ENCODE measurements at places on chromosomes 12 and 14.
A peak's percentile ranks its signal among the peaks of the same experiment; 100 is the strongest.

- DNase-seq = peak; percentile 76
Observed at GRCh38 chr12:47079468-47079980, at the start of the genes AMIGO2 and PCED1B. Gene AMIGO2, minus strand, starts transcription at chr12:47079959. Its CDS starts 957 bp downstream, at chr12:47079002. Gene PCED1B, plus strand, starts transcription at chr12:47079621. Its CDS starts 155,443 bp downstream, at chr12:47235064.

- DNase-seq = no peak
Observed at GRCh38 chr14:101444116-101444515, 117.2 kb upstream of the DIO3 start.

- DNase-seq = no peak
Observed at GRCh38 chr14:52189325-52189724, 78.2 kb upstream of the PTGDR start.

DNA sequence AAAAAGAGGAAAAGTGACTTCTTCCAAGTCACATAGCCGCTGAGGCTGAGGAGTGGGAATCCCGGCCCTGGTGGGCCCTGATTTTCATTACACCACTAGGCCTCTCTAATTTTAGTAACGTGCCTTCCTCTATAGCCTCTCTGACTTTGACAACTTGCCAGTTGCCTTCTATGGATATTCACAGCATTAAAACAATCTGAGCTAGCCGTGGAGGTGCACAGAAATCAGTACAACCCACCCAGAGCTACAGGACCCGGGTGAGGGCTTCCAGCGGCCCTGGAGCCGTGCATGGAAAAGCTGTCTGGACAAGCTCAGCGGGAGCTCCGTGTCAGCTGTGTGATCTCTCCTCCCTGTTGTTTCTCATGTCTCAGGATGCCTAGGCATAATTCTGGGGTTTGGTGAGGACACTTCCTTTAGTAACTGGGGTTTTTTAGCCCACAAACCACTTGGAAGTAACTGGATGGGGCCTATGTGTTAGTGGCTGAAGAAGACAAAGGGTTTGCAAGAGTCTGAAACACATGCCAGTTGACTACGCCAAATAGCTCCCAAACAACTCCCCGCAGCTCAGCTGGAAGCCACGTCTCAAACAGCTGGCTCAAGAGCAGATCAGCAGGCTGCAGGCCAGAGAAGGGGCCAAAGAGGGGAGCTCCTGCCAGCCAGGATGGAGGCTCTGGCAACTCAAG is 53.0 kb downstream of the SSH1 start:
- peak; percentile 88 for DNase-seq

- DNase-seq = no peak
Observed at GRCh38 chr12:102958073-102958829, 777 bp downstream of the ASCL1 start.

DNA sequence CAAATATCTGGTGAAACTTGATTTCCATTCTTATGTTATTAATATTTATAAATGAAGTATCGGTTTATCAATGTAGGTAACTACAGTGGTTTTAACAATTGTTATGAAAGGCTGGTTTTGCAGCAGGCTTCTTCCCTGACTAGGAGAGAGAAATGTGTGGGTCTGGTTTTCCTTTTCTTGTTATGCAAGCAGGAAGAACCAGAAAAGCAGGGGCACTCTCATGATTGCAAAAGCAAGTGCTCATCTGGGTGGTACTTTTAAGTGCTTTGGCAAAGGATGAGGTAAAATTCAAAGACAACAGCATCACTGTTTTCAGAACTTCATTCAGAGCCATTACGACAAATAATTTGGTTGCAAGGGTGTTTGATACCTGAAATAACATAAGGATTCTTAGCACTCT is 105.6 kb downstream of the PTPRO start:
- DNase-seq = no peak

DNA sequence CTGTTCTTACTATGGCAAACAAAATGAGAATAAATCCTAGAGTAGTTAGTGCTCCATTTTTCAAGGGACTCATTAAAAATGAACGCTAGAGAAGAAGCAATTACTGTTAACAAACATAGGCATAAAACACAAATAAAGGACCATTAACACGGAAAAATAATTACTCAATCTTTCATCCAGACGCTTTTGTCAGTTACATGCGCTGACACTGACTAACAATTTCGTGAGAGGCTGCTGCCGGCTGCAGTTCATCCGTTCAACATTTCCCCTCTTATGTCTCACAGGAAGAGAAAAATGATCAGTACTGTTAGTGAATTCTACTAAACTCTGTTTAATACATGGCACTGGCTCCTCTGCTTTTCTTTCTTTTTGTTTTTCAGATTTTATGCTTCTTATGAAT is 472.7 kb upstream of the FLRT2 start:
- DNase-seq = no peak

DNA sequence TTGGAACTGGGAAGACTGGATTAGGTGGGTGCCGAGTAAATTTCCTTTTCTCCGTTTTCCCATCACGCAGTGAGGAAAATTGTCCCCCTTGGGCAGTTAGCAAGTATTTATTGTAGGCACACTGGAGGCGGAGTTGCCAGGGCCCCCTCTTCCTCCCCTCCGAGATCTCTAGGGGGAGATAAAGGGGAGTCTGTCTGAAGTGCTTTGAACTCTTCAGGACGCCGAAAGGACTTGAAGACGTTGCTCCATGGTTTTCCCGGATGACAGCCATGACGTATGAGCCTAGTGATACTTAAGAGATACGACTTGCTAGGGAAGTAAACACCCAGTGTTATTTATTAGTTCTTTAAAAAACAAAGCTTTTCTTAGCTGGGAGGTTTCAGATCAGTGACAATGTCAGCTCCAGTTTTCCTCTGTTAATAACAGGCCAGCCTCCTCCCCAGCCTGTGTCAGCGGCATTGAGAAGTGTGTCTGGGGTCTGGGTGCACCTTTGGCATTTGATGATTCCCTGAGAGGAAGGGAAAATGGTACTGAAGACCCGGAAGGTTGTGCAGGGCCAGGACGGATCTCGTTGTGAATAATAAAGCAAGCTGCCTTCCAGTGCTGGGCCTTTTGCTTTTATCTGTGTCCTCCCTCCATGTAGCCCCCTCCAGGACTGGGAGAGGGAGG is 78.7 kb downstream of the TSPAN9 start:
- no peak for DNase-seq

DNA sequence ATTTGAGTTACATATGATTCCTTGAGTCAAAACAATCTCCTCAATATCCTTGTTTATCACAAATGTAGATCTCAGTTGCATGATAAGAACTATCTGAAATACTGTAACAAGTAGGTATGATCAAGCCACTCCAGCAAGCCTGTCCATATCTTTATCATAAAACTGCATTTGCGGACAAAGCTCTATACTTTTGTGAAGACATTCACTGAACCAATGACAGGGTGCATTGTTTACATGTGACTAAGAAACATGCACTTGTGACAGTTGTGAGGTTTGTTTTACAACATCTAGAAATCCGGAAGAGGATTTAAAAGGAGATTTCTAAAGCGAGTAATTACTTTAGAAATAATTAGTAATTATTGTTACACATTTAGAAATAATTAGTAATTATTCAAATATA is 111.7 kb downstream of the PPP2R5E start:
- DNase-seq = no peak

DNA sequence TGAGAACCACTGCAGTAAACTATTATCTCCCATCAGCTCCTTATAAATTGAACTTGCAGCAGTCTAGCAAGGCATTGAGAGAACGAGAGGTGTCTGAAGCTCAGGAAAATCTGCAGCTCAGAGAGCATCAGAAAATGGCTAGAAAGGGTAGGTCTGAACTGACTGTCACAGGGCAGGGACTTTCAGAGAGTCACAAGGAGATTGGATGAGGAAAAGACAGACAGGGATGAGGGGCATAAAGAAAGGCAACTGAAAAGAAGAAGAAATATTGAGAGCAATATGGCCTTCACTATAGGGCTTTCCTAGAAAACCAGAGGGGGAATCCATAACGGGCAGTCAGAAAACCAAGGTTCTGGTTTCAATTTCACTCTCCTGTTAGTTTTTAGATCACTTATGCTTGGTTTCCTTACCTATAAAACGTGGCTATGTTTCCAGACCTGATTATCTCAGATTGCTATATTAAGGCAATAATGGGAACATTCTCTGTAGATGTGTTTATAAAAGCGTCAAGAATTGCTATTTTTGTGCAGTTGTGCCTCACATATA is 40.9 kb downstream of the PDE6H start:
- DNase-seq = no peak

GRCh38 chr12:127494961-127495915 is 771.7 kb upstream of the TMEM132C start:
- no peak for DNase-seq

DNA sequence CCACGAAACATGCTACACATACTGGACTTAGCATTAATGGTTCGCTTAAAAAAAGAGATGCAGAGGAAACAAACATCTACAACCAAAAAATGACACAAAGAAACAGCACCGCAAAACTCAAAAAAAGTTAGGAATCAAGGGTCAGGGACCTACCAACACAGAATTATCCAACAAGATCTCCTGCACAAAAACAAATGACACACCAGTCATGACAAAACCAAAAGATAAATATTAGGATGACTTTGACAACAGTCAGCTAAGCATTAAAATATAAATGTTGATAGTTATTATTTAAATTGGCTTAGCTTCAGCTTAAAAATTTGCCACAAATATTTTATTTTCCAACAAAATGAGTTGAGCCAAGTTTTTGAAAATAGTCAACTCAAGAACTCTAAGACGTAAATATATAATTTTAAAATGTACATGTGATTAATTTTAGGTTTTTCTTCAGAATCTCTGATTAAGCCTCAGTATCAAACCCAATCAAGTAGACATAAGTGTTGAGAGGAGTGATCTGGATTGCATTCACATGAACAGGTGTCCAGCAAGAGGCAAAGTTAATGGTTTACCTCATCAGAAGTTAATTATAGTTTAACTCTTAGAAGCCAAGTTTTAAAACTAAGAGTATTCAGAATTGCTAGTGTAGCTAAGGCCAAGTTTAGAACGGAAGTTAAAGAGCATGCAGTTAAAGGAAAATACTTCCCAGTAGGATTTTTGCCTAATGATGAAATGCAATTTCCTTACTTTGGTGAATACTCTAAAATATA is 79.9 kb downstream of the HEATR5A start:
- no peak for DNase-seq

DNA sequence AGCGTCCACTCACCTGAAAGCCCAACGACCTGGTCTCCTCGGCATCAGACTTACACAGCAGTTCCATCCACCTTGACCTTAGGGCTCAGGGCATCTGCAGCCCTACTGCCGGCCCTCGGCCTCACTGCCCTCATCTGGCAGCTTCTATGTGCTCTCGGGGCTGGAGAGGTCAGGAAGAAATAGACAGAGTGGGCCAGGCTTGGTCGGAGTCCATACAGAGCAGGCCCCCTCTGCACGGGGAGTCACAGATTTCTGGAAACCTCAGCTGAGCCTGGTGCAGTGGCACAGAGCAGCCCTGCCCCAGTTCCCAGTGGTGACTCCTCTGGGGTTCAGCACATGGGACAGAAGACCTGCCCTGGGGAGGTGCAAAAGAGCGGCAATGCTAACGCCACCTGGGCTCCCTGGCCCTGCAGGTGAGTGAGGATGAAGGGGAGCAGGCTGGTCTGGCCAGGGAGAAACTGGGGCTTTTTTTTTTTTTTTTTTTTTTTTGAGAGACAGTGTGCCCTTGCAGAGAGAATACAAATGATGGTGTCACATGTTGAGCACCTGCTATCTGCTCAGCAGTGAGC is 190.1 kb upstream of the PRMT8 start:
- DNase-seq = no peak

DNA sequence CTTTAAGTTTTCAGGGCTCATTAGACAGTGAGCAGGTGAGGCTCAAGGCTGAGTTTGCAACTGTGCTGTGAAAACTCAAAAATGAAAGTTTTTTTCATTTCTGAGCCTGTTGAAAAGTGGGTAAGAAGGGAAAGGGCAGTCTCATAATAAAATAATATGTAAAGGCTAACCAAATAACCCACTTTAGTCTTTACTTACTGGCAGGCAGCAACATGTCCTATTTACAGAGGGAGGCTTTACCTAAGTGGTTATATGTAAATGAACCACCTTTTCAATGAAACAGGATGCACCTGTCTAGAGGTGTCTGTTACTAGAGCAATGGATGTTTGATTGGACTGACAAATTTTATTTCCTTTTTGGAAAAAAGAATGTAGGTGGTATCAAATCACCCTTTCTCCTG is 158.0 kb downstream of the ETV6 start:
- DNase-seq = no peak

GRCh38 chr12:113339540-113339939 is 4.6 kb upstream of the SLC8B1 start:
- DNase-seq = no peak

DNA sequence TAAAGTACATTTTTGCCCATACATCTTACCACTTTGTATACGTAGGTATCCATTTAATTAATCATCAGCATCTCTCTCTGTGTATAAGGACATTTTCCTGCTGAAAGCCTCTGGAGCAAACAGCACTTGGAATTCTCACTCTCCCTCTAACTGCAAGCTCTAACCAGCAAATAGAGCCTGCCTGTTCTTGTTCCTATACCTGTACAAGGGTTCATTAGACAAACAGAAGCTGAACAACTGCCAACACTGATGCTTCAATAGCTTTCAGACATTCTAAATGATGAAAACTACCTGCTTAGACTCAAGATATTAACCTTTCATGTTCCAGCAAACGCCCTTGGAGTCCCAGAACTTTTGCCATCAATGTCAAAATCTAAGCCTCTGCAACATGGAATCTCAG is 98.0 kb downstream of the KCNH5 start:
- no peak for DNase-seq

- DNase-seq = no peak
Observed at GRCh38 chr14:74358176-74358829, 10.0 kb downstream of the VRTN start.

GRCh38 chr12:117439531-117440001 is 78.1 kb upstream of the NOS1 start:
- DNase-seq = no peak

DNA sequence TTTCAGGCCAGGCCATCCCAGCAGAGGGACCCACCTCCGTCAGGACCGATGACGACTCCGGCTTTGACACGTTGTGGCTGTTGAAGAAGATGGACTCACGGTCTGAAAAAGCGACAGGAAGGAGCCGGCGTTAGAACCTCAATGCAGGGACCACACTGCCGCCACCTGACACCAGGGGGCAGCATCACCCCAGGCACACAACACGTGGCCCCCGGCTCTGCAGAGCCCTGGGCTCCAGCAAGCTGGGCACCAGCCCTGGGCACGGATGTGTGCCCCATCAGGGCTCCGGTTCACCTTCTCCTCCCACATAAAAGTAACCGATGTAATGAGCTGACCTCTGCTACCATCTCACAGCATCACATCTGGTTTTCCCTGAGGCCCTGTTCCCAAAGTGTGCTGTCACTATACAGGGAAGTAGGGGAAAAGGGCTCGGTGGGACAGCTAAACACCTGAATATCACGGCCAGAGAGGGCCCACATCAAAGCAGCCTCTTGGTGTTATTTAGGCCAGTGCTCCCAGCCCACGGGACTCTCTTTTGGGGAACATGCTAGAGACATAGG is 29.0 kb downstream of the CHGA start:
- DNase-seq = peak; percentile 83

Measured in left forelimb (tissue), 1 donor.